ENCODE measurements at places on chromosomes 16 and 17. TPM values are rescaled to one million over a fixed set of nuclear protein-coding genes. Genes with fewer than 3 reads are reported as not detected.

GRCh38 chr17:80414803-80415625, at the start of gene ENDOV:
Gene ENDOV (plus strand): TSS chr17:80415167. CDS start chr17:80415195, 28 bp downstream.
- peak; percentile 90 for DNase-seq

DNA sequence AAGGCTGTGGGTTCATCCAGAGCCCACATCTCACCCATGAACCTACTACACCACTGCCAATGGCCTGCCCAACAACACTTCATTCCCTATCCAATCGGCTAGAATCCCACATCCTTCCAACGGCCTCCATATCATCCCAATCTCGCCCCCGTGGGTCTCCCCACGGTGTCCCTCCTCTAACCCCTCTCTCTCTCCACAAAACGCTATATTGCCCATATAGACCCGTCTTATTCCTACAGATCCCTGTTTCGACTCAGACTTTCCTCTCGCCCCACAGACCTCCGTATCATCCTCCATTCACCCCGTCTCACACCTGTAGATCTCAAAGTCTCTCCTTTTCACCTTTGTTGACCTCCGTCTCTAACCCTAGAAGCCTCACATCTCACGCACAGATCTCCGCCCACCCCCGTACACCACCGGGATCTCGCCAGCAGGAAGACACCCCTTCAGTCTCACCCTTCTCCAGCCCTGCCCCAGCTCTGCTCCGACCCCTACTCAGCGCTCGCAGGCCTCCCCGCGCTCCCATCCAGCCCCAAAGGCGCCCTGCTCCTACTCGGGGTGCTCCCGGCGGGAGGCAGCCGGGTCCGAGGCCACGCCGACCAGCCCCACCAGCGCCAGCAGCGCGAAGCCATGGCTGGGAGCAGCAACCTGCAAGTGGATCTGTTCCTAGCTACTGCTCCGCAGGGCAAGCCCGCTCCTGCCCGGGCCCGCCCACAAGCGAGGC, at the start of gene FDXR:
Gene FDXR (minus strand): TSS at position 682 of the 724 bp plus-strand sequence. CDS start 50 bp downstream, at position 632.
- no peak for DNase-seq

DNA sequence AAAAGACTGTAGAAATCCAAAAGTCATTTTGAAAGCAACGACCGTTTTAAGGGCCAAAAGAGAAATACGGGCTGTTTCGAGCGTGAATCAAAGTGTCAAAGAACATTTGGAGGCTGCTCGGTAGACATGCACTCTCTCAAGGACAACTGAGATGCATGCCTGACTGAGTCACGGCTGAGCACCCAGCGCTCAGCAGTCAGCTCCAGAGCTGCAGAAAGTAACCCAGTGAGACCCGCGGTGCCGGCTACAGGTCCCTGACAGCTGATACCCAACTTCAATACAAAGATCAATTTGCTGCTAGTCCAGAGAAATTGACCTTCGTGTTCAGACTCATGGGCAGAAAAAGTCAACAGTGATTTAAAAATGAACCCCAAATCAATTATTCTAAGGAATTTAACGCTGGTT, 214.9 kb downstream of the STX8 start:
- DNase-seq: no peak

DNA sequence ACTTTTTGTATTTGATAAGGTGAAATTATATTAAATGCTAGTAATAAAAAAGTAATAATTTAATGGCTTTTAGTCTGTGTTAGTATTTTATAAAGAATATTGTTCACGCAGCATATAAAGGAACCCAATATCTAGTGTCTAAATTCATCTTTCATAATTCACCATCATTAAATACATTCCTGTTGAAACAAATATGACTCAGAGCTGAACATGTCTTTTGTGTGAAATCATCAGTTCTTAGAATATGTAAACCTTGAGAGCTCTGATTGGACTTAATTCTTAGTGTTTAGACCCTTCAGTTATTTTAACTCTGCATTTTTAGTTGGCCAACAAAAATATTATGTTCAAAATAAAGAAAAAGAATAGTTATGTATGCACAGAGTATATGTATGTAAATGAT, 71.8 kb downstream of the ABHD15 start:
- no peak for DNase-seq

DNA sequence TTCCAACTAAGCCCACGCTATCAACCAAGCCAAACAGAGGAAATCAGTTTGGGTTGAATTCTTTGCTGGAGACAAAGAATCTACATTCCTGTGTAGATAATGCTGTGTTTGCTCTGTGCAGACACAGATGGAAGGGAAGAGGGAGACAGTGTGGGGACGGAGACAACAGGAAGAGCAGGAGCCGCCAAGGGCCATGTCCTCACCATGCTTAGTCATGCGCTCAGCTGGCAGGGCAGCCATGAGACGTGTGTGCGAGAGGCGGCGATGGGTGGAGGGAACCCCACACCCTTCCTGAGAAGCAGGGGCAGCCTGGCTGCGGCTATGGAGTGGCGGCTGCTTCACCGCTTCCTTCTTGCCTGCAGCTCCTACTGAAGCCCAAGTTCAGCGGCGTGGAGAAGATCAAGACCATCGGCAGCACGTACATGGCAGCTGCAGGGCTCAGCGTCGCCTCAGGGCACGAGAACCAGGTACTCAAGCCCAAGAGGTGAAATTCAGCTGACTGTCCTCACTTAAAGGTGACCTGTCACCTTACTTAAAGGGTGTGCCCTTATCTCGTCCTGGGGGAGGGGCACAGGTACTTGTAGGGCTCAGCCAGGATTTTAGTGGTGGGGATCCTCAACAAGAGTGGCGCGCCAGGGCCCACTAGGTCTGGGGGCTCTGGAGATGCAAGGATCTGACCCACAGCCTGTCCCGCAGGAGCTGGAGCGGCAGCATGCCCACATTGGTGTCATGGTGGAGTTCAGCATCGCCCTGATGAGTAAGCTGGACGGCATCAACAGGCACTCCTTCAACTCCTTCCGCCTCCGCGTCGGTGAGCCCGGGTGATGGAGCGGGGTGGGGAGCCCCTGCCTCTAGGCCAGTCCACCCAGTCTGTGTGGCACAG, 47.5 kb downstream of the ADCY7 start:
- DNase-seq: no peak

GRCh38 chr16:60077861-60078260, 1343.7 kb upstream of the GOT2 start:
- no peak for DNase-seq

DNA sequence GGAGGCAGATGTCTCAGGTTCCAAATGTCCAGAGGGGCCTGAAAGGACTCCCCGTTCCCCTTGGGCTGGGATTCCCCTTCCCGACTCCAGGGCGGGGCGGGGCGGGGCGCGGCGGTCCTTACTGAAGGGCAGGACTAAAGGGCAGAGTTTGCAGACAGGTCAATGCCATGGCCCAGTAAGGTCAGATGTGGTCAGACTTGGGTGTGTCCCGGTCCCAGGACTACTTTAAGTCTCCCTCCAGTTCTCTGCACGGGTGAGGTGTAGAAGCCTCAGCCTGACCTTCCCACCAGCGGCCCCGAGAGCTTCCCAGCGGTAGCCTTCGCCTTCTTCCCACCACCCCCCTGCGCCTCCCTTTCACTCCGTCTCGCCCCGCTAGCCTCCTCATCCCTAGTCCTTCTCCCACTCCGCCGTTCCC, 532 bp downstream of the KDM6B start:
- no peak for DNase-seq

- no peak for DNase-seq
Measured at GRCh38 chr17:57619061-57619937, 125.8 kb downstream of the CCDC182 start.

DNA sequence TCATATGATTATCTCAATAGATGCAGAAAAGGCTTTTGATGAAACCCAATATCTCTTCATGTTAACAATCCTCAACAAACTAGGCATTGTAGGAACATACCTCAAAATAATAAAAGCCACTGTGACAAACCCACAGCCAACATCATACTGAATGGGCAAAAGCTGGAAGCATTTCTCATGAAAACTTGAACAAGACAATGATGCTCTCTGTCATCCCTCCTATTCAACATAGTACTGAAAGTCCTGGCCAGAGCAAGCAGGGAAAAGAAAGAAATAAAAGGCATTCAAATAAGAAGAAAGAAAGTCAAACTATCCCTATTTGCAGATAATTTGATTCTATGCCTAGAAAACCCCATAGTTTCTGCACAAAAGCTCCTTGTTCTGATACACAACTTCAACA, 999.2 kb upstream of the GOT2 start:
- no peak for DNase-seq

DNA sequence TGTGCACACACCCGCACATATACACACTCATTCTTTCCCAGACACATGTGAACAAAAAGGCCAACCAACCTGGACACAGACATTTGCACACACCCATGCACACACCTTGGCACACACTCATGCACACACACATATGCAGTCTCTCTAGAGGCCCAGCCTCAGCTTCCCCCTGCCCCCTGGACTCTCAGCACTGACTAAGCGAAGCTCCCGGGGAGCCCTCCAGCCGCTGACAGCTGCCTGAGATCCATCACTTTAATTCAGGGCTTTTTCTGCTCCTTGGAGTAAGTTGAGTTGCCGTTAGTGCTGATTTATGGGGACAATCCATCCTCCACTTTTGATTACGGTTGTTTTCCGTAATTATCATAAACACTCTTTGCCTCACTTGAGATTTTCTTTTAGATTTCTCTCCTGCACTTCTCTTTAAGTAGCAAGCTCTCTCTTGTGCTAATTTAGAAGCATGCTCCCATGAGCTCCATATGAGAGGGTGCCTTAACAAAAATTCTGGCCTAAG, 158.6 kb upstream of the CDC42EP4 start:
- no peak for DNase-seq

DNA sequence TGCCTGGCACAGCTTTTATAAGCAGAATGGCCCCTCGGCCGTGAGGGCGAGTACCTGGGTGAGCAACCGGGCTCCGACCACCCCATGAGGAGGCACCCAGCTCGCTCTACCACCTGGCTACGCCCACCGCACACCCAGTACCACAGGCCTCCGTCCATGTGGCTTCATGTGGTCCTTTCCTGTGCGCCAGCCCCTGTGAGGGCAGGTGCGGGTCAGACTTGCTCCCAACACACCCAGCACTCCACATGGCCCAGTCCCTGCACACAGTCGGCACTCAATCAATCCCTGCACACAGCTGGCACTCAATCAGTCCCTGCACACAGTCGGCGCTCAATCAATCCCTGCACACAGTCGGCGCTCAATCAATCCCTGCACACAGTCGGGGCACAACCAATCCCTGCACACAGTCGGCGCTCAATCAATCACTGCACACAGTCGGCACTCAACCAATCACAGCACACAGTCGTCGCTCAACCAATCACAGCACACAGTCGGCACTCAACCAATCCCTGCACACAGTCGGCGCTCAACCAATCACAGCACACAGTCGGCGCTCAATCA, 4.0 kb downstream of the C1QTNF8 start:
- DNase-seq: no peak

DNA sequence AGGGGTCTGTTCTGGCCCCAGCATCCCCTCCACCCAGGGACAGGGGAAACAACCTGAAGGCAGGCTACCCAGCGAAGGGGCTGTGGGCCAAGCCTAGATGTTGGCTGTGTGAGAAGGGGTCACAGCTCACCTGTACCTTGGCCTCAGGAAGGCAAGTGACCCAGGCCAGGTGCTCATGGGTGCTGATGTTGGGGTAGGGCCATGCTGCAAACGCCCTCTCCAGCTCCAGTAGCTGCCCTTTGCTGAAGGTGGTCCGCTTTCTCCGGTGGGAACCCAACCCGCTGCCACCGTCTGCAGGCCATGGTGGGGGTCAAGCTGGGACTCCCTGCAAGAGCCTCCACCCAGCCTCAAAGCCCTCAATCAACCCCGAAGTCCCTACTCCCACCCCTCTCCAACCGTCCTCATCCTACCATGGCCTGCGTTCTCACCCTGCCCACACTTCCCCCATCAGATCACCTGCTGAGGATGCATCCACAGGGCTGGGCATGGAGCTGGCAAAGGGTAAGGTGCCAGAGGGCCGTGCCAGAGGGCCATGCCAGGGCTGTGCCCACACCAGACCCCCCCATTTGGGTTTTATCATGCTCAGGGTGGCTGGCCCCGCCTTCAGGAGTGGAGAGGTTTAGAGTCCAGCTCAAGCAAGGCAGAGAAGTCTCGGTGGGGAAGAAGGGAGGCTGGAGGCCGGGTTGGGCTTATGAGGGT, at the start of gene SEBOX:
Gene SEBOX (minus strand): TSS at position 535 of the 699 bp plus-strand sequence. CDS start 48 bp downstream, at position 487.
- no peak for DNase-seq

DNA sequence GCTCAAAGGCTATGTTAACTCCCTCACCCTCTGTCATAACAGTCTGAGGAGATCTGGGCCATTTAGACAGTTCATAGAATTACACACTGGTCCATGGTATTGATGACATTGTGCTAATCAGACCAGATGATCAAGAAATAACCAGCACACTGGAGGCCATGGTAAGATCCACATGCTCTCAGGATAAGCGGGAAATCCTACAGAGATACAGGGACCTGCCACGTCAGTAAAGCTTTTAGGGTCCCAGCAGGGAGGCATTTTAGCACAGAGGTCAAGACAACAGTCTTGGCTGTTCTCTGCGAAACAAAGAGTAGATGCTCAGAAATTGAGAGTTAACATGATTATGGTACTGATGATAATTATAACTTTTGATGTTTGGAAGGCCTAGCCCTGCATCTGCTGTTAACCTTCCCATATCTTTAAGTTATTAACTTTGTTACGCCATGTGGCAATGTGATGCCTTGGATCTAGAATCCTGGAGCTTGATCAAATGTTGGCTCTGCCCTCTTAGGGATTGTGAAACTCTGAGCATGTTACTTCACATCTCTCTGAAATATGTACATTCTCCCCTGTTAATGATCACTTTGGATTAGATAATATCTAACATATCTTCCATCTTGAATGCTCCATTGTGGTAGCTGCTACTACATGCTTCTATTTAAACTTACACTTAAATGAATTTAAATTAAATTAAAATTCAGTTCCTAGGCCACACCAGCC, 172.0 kb upstream of the SOX9 start:
- DNase-seq: no peak

GRCh38 chr17:76667786-76668453, 24.4 kb upstream of the ST6GALNAC1 start:
- no peak for DNase-seq

GRCh38 chr17:12358477-12358876, 307.2 kb upstream of the MYOCD start:
- DNase-seq: no peak

DNA sequence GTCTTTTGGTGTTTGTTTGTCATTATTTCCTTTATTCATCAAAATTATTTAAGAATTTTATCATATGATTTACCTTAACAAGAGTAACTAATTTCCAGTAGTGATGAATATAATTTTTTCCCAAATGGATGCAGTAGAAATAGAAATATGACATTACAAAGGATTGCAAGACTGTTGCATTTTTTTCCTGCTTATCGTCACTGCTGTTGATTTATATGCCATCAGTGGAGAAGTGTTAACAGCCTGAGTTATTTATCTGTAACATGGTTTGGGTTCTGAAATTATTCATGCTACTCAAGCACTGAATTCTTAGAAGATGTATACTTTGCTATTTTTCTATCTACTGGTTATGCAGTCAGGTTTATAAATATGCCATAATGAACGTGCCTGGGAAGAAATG, 68.6 kb downstream of the TMEM100 start:
- DNase-seq: no peak

- DNase-seq: no peak
Measured at GRCh38 chr16:64364416-64364815, 757.4 kb downstream of the CDH11 start.

The ASB16 gene
- 1.2 TPM for polyA plus RNA-seq

The GJC1 gene
- polyA plus RNA-seq: 23.4 TPM

Data from right renal cortex interstitium (tissue), 3 donors.